ENCODE measurements at places on chromosomes 5 and 9.

- no peak for DNase-seq
Measured at GRCh38 chr5:110548171-110548570, 178.3 kb downstream of the TMEM232 start.

DNA sequence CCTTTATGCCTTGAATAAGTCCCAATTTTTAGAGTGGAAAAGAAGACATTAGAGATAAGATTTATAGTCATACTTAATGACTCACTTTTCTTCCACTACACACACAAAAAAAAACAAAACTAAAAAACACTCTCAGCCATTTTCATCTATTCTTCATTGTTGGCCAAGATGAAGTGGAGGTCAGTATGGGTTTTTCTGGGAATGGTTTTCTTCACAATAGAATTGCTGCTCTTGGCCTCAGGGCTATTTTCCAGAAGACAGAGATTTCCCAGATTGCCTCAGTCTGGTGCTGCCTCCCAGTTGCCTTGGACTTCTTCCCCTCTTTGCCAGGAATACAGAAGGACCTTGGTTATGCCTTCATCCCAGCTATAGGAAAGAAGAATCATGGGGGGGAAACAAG, 463.7 kb downstream of the TMEM232 start:
- no peak for DNase-seq

- peak; percentile 32 for DNase-seq
Measured at GRCh38 chr5:155794795-155795194, 532.2 kb upstream of the SGCD start.

GRCh38 chr9:37301042-37301853, 121.2 kb upstream of the GRHPR start:
- no peak for DNase-seq

GRCh38 chr5:10653043-10653442, 89.2 kb downstream of the ANKRD33B start:
- no peak for DNase-seq

- DNase-seq: no peak
Measured at GRCh38 chr5:19928562-19929421, 59.2 kb downstream of the CDH18 start.

DNA sequence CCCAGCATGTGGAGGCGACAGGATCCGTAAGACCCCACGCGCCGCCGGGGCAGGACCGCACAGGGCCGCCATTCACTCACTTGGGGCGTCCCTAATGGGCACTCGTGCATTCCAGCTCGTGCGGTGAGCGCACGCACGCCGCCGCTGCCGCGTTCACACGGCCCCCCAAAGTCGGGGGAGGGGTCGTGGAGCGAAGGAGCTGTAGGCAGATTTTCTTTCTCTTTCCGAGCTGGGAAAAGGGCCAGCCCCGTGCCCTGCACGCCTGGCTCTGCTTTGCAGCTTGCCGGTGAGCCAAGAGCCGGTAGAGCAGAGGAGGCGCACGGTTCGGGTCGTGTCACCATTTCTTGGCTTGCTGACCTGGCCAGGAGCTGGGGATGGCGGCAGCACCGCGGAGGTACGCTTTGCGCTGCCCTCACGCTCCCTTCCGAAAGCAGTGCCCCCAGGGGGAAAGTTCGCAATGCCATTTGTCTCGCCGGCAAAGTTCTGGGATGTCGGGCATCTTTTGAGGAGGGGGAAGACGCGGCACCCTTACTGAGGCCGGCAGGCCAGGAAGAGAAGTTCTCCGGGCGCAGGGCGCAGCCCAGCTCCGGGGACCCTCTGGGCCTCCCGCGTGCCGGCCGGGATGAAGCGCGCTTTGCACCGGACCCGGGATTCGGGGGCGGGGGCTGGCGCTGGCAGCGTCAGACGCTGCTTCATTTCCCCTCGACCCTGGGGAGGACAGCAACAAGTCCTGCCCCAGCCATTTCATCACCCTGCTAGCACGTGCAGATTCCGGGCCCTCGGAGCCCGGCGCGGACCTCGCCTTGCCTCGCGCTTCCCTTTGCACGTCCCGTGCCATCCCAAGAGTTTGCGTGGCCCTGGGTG, 898 bp downstream of the STC2 start:
- DNase-seq: peak; percentile 59

- DNase-seq: no peak
Measured at GRCh38 chr9:100641166-100641565, 63.3 kb downstream of the CAVIN4 start.

- no peak for DNase-seq
Measured at GRCh38 chr9:124479371-124479770, 27.8 kb downstream of the NR5A1 start.

GRCh38 chr5:88193896-88194295, 74.7 kb downstream of the TMEM161B start:
- DNase-seq: no peak

DNA sequence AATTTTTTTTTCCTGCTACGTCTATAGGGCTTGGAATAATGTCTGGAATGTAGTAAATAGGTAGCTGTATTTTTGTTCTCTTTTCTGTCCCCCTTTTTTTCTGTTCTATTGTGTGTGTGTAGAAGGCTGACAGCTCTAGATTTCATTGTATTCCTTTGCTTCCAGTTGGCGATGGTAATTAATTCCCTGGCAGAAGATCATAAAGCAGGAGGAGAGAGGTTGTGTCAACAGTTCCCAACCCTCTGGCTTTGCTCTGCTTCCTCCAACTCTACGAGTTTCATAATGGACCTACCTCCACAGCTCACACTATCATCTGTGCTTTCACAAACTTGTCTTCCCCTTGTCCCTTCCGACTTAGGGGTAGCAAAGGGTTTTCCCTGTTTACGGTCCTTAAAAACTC, 117.9 kb upstream of the CDH18 start:
- peak; percentile 45 for DNase-seq

DNA sequence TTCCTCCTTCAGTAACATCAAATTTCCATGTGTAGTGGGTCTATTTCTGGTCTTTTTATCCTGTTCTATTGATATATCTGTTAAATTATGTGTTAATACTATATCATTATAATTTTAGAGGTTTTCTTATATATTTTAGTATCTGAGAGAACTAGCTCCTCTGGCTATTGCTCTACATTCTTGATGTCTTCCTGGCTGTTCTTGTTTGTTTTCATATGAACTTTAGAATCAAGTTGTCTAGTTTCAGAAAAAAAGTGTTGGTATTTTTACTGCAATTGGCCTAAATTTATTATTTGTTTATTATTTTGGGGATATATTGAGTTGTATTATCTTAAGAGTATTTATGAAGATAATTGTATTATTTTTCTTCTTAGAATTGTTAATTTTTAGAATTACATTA, 128.0 kb upstream of the ZNF618 start:
- no peak for DNase-seq

- no peak for DNase-seq
Measured at GRCh38 chr9:77952635-77953328, 78.8 kb downstream of the GNAQ start.

- no peak for DNase-seq
Measured at GRCh38 chr9:89668216-89668865, 63.5 kb downstream of the GADD45G start.

DNA sequence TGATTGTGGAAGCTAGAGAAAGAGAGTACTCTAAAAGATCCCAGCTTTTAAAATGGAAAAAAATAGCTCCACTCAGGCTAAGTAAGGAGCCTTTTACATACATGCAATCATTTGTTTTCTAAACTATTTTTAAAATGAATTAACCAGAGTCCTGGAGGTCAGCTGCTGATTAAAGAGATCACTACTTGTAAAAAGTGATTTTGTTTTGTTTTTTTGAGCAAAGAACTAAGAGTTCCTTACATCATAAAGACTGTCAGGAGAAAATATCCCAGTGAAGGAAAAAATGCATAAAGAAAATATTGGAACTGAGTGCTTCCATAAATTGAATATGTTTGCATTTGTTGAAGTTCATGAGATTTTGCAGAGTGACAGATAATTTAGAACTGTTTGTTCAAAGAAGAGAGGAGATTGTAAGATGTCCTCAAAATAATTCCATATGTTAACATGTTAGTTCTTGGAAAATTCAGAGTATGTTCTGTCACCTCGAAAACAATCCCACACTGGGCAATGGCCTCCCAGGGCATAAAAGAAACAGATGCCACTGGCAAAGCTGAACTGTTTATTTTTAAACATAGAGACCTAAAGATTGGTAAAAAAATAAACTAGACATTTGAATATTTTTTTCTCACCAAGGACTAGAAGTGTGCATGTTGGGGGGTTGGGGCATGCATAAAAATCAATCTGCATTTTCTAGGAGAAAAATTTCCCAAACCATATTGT, 264.7 kb downstream of the NPR3 start:
- no peak for DNase-seq

- DNase-seq: no peak
Measured at GRCh38 chr9:122355336-122355875, 15.4 kb upstream of the PTGS1 start.

- DNase-seq: peak; percentile 67
Measured at GRCh38 chr5:169020102-169020501, 280.8 kb downstream of the SLIT3 start.

DNA sequence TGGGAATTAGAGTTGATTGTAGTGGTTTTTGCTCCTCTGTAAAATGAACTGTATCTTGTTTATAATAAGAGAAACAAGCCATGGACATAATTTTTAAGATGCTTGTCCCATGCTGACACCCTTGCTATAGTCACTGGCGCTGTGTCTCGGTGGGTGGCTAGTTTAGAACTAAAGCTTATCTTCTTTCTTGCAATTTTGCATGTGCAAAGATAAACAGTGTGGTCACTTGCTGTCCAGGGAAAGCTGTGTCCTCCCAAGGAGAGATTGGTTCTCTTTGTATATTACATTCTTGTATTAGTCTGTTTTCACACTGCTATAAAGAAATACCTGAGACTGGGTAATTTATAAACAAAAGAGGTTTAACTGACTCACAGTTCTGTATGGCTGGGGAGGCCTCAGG, 143.8 kb downstream of the MELK start:
- DNase-seq: no peak

DNA sequence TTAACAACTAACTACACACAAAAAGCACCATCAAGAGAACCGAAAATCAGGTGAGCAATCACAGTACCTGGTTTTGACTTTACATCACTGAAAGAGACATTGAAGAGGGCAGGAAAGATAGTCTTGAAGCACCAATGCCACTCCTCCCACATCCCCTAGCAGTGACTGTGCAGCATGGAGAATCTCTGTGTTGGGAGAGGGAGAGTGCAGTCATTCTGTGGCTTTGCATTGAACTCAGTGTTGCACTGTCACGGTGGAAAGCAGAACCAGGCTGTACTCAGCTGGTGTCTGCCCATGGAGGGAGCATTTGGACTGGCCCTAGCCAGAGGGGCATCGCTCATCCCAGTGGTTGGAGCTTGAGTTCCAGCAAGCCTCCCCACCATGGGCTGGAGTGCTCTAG, 40.4 kb downstream of the C5 start:
- DNase-seq: no peak

- no peak for DNase-seq
Measured at GRCh38 chr5:1351156-1351555, 6.3 kb upstream of the CLPTM1L start.

GRCh38 chr9:109036744-109037680, 23.7 kb upstream of the CTNNAL1 start:
- DNase-seq: no peak

GRCh38 chr5:98791001-98791519, 17.6 kb downstream of the RGMB start:
- no peak for DNase-seq

DNA sequence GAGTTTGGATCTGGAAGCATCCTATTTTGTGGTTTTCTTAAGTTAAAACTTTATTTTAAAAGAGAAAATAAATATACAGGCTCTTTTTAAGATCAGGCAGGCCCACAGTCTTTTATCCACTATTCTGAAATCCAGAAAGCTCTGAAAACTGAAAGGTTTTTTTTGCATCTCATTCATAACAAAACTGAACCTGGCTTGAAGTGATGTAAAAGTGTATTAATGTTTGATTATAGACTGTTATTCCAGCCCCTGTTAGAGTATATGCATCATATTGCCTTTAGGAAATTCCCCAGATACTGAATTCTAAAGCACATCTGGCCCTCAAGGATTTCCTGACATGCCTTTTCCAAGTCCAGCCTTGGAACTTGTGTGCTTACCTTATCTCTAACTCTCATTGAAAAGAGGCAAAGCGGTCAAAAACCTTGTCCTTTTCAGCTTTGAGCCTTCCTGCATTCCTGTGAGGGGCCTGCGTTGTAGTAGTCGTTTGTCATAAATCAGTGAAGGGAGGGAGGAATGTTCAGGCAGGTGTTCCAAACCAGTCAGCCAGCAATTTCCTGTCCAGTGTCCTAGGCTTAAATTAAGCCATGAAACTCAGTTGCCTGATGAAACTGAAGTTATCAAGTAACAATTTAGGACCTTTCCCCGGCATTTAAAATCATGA, 110.4 kb downstream of the TLE4 start:
- DNase-seq: no peak

GRCh38 chr5:122507581-122507980, 195.5 kb downstream of the SNCAIP start:
- no peak for DNase-seq

DNA sequence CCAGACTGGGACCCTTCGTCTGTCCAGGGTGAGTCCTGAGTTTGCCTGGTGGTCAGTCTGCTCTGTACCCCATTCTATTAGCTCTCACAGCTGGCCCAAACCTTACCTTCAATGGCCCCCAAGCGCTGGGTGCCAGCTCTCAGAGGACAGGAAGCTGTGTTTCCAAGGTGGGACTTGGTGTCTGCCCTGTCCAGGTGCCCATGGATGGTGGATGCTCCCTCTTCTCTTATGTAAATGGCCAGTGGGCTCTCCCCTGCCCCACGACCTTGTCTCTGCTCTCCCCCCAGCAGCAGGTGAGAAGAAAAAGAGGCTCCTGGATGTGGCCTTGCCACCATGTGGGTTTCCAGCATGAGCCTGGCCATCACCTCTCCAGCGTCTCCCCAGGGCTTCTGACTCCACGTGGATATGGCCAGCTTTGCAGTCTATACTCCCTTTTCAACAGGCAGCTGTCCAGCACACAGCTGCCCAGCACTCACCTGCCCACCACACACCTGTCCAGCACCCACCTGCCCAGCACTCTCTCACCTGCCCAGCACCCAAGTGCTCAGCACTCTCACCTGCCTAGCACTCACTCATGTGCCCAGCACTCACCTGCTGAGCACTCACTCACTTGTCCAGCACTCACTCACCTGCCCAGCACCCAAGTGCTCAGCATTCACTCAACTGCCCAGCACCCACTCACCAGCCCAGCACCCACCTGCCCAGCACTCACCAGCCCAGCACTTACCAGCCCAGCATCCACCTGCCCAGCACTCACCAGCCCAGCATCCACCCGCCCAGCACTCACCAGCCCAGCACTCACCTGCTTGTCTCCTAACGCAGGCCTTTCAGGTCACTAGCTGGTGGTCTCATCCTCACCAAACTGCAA, 136.2 kb upstream of the IRX2 start:
- DNase-seq: no peak
